Pulmonary artery endothelial cell (primary cell): ENCODE measurements at places on chromosomes 12 and 14.

- DNase-seq, result no peak
These were observed 1.0 kb downstream of the BORCS5 start for GRCh38 chr12:12357719-12358461.

DNA sequence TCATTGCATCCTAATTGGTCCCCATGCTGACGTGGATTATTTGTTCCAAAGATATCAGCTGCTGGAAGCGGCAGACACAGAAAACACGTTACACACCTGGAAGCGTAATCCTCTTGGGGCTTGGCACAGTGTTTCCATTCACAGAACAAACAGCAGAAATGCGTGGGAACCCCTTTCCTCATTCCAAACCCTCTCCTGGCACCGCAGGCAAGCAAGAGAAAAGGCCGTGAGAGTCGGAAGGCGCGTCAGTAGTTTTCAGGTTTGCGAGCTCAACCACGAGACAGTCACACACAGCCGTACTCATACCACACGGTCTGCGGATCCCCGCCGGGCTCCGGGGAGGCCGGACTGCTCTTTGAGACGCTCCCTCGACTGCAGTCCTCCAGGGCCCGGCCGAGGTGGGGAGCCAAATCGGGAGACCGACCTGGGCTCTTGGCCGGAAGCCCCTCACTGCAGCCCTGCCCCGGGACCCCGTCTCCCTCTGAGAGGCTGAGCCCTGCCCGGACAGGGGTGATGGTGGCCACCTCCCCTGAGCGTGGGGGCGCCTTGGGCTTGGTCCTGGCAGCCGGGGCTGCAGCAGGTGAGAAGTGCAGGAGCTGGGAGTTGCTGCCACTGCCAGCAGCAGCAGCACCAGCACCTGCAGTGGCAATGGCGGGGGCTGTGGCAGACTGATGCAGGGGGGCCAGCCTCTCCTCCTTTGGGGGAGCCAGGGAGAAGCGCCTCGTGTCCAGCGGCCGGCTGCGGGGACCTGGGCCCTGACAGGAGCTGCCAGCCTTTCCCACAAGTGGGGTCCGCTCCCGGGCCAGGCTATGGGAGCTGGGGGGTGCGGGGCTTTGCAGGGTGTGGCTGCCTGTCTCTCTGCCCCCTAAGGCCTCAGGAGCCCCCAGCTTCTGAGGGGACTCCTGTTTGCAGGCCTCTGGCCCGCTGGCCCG lies 28.1 kb upstream of the GPR68 start:
- no peak for DNase-seq

DNA sequence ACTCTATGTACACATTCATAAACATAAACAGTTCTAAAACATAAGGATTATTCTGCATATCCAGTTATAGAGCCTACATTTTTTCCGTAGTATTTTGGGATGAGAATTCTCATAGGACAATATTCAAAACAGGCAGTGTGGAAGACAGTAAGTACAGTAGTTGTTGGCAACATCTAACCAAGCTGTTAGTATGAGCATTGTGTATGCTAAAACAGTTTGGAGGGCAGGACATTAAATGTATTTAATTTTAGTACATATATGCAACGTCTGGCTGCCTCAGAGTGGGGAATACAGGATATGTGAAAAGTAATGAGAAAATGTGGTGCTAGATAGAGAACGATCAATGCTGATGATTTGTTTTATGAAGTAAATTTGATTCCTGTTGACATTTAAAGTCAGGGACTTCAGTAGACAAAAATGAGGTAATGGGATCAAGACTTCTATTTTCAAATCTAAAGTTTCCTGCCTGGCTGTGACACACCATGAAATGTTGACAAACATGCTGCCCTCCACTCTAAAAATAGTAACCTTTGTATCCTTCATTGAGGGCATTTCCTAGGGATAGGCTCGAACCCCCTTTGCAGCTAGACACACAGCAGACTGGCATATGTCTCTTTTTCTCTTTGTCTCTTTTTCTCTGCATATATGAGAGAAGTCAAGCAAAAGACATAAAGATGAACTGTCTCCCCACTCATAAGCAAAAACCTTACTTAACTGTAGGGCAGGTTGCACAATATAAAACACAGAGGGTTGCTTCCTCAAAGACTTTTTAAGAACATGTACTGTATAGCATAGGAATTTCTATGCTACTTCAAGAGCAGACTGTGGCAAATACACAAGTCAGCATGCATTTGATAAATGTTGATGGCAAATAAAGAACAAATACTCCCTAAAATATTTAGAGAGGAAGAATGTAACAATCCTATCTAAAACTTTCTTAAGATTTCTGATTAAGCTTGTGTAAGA lies 75.5 kb upstream of the GTF2A1 start:
- no peak for DNase-seq

DNA sequence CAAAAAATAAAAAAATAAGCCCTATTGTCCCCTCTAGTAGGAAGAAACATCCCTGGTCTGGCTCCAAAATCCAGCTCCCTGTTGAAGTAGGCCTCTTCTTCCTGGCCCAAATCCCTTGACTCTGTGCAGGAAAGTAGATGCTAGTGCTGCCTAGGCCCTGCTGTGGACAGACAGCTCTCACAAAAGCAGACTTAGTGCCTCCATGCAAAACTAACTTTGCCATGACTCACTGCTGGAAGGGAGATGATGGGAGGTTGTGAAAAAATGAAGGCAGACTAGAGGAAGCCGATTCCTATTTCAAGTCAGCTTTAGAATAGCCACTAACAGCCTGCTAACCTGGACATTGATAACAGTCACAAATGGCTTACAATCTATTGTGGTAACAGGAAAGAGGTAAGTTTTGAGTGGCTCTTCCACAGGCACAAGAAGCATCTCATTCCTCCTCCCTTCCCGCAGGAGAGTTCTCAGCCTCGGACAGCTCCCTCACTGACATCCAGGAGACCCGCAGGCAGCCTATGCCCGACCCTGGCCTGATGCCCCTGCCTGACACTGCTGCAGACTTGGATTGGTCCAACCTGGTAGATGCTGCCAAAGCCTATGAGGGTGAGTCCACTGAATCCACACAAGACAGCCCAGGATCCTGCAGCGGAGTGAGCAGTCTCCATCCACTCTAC lies 198.9 kb upstream of the RGS6 start:
- no peak for DNase-seq

- no peak for DNase-seq
These were observed 54.9 kb downstream of the EID3 start for GRCh38 chr12:104358353-104359003.

DNA sequence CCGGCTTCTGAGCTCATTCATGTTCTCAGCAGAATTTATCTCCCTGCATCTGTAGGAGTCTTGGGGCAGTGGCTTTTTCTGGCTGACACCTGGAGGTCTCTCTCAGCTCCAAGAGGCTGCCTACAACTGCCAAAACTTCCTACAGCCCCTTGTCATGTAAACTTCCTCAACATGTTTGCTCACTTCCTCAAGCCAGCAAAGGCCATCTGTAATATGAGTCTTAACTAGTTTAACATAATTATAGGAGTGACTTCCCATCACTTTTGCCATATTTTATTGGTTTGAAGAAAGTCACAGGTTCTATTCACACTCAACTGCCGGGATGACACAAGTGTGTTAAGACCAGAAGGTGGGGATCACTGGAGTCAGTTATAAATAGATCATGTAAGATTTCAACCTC lies 194.0 kb downstream of the VRK1 start:
- DNase-seq, result no peak

- no peak for DNase-seq
These were observed 214.9 kb downstream of the PPM1H start for GRCh38 chr12:62720025-62720424.

- no peak for DNase-seq
These were observed 22.7 kb downstream of the TRAFD1 start for GRCh38 chr12:112148031-112148513.

- no peak for DNase-seq
These were observed 220.8 kb upstream of the NOS1 start for GRCh38 chr12:117582135-117582784.

DNA sequence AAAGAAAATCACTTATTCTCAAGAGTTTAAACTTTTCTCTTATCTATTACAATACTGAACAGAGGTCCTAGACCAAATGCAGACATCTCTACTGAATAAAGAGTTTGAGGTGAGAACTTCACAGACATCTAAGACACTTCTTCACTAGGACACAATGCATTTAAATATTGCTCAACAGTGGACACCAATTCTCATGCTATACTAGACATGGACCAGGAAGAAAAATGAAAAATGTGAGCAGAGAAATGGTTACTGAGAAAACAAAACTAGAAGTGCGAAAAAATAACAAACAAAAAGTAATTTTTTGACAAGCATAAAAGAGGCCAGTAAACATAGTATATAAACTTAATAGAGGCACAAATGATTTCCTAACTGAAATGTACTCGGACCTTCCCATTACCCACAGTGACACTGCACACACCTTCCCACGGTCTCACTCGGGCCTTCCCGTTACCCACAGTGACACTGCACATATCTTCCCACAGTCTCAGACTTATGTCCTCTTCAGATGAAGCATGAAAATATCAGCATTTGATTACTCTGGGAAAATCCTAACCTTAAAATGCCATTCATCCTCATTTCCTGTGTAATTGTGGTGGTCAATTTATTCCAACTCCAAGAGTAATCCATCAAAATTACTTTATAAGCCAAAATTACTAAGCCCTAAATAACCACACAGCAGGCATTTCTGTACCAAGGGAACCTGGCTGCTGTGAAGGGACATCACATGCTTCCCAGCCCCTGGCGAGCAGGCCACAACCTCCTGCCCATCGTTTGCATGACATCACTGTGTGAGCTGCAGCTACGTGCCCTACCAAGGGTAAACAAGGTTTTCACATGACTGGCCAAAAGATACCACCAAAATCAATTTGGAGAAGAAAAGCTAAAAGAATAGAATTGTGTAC lies 6.4 kb downstream of the SLC15A4 start:
- no peak for DNase-seq
